T-cell (primary cell): ENCODE measurements at places on chromosomes 4 and X. TPM values are rescaled to one million over a fixed set of nuclear protein-coding genes. Genes with fewer than 3 reads are reported as not detected.

The CYSLTR1 gene
- 10.6 TPM for total RNA-seq

The CENPVL2 gene
- total RNA-seq = not detected

The H2AZ1 gene
- 111 TPM for total RNA-seq

The TMEM150C gene
- total RNA-seq = 0.35 TPM
